Hypothalamus (tissue), 51 donors: ENCODE measurements at places on chromosomes 12 and 14.

DNA sequence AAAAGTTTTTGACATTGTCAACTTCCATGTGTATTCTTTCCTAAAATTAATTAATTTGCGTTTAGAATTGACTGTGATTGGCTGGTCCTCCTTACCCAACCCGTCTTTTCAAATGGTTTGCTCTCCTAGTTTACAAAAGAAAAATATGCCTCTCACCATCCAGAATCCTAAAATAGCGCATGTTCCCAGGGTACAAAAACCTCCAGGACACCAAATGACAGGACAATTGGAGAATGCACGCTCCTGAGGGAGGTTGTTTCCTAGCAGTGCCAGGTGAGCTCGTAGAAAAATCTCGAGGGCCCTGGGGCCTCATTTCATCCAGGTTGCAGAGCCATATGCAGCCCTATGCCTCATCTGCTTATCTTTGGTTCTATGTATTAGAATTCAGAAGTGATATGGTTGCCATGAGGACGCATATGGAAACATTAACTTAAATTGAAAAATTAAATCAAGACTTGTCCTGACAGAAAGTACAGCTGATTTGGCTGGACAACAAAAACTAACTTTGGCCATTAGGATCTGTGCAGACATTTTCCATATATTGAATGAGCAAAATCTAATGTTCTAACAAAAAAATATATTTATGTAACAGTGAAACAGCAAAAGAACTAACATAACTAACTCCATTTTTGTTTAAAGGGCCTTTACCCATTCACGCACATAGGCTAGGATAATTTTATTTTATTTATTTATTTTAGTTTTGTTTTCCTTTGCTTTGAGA, 28.2 kb upstream of the EGLN3 start:
- DNase-seq = no peak

DNA sequence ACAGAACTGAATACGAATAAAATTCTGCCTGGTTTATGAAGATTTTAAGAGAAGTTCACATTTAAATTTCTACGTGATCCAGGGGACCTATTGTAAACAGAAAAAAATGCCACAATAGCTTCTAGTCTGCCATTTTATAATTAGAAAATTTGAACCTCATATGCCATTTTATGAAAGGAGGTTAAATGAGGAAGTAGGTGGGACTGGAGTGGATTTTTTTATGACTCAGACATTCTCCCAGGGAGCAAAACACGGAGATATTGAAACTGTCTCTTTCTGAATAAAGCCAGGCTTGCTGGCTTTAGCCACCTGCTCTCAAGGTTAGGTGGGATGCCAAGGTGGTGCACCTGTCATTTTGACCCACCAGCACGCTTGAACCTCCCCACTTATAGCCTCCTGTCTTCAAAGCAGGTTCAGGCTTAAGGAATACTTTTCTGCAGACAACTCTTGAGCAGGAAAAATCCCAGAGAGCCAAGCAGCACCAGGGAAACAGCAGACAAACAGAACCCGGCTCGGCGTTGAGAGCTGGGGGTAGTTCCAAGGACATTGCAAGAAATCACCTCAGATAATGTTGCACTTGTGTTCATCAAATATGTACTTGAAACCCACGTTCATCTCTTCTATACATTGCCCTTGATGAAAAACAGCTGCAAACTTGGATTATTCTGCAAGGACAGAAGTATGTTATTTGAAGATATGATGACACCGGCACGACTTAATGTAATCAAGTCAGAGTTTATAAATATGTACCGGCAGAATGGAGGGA, 203.7 kb downstream of the PPM1H start:
- no peak for DNase-seq

GRCh38 chr12:12979126-12979525, 20.9 kb downstream of the HEBP1 start:
- no peak for DNase-seq

- no peak for DNase-seq
Observed at GRCh38 chr12:48739618-48740269, 23.2 kb upstream of the CCNT1 start.

GRCh38 chr14:52042371-52043289, 26.2 kb downstream of the NID2 start:
- DNase-seq = no peak

DNA sequence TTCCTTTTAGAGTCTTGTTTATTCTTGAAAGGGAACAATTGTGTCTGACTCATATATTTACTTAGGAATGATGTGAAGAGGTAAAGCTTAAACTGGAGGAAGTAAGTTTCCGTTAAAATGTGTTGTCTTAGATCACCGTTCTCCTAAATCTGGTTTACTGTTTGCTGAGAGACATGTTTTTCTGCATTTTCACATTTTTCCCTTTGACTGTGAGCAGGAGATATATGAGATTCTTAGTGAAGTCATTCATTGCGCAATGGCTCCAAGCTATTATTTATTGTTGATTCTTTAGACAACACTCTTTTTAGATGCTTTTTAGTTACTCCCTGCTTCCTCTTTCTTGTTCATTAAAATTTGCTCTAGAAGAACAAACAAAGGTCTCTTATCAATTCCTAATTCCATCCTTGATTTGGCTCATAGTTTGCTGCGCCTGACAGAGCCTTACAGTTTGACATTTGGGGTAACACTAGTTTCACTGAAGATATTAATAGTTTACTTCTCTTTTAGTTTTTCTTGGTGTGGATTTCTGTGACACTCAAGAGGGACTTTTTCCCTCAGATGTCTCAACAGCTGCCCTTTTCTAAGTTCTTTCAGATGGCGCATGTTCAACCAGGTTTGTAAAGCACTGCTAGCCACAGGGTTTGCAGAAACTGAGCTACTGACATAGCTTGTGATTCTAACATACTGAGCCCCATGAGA, 11.4 kb downstream of the CLECL1 start:
- no peak for DNase-seq

DNA sequence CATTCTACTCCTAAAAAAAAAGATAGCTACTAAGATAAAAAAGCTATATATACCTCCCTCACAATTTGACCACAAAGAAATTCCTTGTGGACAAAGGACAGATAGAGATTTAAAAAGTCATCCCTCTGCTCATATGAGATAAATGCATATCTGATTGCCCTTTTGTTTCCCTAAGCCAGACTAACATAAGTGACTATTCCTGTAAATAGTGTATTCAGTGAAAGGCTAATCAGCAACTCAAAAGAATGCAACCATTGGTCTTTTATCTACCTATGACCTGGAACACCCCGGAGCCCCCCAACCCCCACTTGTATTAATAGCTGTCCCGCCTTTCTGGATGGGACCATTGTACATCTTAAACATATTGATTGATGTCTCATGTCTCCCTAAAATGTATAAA, 6.3 kb upstream of the TMPO start:
- no peak for DNase-seq

DNA sequence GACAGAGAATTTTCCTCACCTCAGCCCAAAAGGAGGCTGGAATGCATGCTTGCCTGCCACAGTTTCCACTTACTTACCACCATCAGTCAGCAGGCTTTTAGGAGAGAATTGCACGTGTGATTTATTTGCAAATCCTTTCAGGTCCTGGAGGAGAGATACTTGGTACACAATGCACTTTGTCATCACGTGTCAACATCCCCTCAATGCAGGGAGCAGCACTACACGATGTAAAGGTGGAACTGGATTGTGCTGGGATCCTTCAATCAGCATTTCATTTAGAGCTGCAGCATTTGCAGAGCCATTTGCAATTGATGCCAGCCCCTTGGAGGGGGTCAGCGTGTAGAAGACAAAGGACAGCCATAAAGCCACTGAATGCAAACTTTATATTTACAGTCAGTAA, 218.1 kb downstream of the GLT1D1 start:
- no peak for DNase-seq

- no peak for DNase-seq
Observed at GRCh38 chr14:22232933-22233332, 356.1 kb downstream of the DAD1 start.

GRCh38 chr14:83184531-83184930, 1650.9 kb upstream of the SEL1L start:
- no peak for DNase-seq

DNA sequence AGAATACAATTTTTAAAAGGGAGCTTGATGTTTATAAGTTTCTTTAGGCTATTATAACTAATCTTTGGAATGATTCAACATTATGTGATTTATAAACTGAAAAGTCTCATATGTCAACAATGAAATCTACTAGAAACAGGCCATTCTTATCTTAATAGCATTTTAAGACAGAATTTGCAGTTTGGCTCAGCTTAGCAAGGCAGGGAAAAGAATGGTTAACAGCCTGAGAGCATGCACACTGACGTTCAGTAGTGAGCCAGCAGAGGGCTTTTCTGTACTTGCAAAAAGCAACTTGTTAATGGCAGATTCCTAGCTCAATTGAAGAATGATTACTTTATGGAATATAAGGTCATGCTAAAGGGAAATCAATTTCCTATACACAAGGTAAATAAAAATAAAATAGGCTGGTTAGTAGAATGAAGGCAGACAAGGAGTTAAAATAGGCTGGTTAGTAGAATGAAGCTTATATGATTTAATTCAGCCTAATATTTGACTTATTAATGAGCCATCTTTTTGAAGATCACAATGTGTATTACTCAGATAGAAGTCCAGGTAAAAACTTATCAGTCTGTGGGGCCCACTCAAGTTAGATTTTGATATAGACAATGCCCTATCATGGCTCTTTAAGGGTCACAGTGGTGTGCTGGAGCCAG, 95.9 kb downstream of the OTOGL start:
- DNase-seq = peak; percentile 6

- DNase-seq = no peak
Observed at GRCh38 chr12:19886639-19887064, 447.4 kb downstream of the AEBP2 start.

GRCh38 chr12:75196865-75197264, 12.8 kb downstream of the KCNC2 start:
- DNase-seq = no peak

GRCh38 chr14:94009767-94010166, 12.7 kb downstream of the CCDC197 start:
- no peak for DNase-seq

DNA sequence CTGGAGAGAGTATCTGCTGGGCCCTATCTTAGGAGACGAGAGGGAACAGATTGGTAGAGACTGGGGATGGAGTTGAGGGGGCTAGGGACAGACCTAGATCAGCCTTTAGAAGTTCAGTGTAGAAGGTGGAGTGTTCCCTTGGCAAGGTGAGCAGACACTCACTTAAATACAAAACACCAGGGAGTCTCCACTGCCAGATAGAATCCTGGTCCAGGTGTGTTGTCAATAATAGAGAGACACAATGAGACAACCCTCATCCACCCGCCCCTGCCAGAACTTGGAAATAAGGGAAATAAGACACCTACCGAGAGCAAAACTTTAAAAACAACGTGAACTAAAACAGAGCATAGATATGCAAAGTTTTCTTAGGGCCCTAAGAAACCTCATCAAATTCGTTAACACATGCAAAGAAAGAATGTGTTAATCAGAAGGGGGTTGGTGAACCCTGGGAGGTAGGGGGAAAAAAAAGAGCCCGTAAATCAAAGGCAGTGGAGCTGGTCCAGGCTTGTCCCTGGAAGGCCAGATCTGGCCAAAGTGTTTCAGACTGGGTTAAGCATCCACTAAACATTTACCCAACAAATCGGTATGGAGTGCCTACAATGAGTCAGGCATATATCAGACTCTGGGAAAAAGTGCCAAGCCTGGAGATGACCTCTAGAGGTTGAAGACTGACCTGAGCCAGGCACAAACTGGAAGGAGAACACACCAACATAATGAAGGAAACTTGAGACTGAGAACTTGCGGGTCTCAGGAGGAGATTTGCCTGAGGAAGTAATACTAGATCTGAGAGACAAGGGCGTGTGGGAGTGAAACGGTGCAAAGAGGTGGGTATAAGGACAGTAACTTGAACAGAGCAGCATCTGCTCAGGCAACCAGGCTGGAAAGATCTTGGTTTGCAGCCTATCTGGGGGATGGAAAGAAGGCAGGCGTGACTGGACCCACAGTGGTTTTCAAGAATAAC, 37.0 kb upstream of the OTX2 start:
- no peak for DNase-seq

DNA sequence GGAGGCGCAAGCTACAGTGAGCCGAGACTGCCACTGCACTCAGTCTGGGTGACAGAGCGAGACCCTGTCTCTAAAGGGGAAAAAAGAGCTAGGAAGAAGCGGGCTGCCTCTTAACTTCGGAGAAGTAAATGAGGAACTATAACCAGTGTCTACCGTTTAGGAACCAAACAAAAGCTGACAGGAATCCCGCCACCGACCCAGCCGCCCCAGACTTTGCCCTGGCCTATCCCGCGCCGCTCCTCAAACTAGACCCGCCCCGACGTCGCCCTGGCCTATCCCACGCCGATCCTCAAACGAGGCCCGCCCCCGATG, 568 bp upstream of the SIVA1 start:
- no peak for DNase-seq

DNA sequence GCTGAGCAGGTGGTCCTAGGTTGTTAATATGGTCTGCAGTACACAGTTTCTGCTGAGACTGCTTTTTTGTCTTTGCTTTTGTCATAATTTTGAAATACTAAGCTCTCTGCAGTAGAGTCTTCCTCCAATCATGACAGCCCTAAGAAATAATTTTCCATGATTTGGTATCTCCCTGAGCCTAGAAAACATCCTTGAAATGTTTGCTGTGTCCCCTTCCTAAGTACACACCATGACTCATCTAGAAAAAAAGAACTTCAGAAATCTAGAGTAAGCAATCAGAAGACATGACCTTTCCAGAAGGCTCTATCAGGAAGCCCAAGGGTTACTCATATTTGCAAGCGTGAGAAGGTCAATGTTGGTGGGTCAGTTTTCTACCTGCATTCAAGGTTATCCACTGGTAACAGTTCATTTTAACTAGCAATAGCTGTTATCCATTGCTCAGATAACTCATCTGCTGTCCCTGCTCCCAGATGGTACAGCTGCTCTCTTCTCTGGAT, 16.4 kb downstream of the DAD1 start:
- DNase-seq = no peak

DNA sequence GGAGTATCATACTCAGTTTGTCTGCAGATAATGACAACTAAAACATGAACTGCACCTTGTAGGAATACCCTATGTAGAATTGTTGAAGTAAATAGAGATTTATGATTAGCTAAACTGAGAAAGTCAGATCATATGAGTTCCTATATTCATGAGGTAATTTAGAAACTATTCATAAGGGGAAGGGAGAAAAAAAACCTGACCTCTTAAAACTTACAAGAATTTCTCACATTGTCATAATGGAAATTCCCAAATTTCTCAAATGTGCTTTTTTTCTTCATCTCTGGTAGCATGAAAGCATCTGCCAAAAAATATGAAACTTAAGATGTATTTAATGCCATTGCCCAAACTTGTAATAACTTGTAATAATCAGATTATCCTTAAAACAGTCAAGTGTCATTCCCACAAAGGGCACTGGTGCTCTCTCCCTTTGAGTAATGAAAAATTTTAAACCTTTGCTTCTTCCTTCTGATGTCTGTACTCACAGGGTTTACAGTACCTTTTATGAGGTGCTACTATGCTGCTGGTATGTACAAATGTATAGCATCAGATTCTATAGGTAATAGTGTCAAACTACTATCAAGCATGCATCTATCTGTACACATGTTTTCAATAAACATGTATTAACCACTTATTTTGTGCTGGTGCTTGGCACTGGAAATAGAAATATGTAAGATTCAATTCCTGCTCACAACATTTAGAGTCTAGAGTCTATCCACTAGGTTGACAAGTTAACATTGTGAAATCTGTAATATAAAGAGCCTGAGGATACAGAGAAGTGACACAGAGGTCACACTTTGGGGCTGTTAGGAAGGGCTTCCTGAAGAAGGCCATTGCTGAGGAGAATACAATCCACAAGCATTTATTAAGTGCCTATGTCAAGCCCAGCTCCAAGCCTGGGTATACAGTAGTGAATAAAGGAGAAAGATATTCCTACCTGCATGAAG, 17.4 kb upstream of the DRAM1 start:
- no peak for DNase-seq
